ENCODE measurements at places on chromosomes 6 and 20. TPM values are rescaled to one million over a fixed set of nuclear protein-coding genes. Genes with fewer than 3 reads are reported as not detected.

The PABPC1L gene
- 57.9 TPM for total RNA-seq

The RIMS4 gene
- total RNA-seq: not detected

The DNAH8 gene
- total RNA-seq: 0.03 TPM

The ZNF334 gene
- 1.4 TPM for total RNA-seq

The SALL4 gene
- not detected for total RNA-seq

The LHFPL5 gene
- not detected for total RNA-seq

The TNNC2 gene
- not detected for total RNA-seq

The LTB gene
- total RNA-seq: 1,194 TPM

The SRXN1 gene
- total RNA-seq: 16.9 TPM

The ZBTB46 gene
- 0.53 TPM for total RNA-seq

The PROKR2 gene
- not detected for total RNA-seq

DNA sequence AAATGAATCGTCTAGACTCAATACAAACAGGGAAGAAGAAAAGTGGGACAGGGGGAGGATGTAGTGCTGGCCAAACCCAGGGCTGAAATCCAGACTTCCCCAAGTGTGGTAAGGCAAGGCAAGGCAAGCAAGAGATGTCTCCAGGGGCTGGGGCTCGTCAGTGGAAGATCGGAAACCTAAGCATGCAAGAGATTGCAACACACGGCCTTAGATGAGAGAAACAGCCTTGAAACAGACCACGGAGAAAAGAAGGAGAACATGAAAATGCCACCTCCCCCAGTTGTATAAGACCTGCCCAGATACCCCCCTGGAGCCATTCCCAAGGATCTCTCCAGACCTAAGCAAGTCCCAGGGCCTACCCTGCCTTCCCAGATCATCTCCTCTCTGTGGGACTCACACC lies 20.0 kb downstream of the VEGFA start:
- no peaks in the 10 kb centered on the region for H3K4me1 ChIP-seq
- DNase-seq: no peak
- no peak overlapping the region for H3K4me3 ChIP-seq
- no peak overlapping the region for H3K27ac ChIP-seq
- peaks cover 5% of the 10 kb centered on the region for H3K27me3 ChIP-seq

DNA sequence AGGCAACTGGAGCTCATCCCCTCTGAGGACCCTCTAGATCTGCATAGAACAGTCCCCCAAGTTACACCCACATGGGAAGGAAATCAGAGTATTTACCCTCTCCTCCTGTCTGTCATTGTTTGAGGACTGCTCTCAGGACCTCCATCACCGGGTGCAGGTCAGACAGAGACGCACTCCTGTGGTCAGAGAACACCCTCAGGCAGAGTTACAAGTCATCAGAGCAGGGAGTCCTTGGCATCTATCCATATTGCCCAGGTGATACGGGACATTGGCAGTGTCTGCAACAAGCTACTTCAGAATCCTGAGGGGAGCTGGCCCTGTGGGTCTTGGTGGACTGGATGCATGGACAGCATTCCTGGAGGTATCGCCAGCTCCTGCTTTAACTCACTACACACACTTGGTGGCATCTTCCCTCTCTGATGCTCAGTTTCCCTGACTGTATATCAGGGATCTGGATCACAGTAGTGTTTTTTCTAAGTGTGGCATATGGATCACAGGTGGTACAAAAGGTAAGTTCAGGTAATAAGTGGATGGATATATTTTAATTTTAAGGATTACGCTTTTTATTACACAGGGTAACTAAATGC lies 15.1 kb upstream of the ISM1 start:
- no peak for DNase-seq
- no peaks in the 10 kb centered on the region for H3K4me1 ChIP-seq
- no peak overlapping the region for H3K4me3 ChIP-seq
- H3K27me3 ChIP-seq: peaks cover 6% of the 10 kb centered on the region

DNA sequence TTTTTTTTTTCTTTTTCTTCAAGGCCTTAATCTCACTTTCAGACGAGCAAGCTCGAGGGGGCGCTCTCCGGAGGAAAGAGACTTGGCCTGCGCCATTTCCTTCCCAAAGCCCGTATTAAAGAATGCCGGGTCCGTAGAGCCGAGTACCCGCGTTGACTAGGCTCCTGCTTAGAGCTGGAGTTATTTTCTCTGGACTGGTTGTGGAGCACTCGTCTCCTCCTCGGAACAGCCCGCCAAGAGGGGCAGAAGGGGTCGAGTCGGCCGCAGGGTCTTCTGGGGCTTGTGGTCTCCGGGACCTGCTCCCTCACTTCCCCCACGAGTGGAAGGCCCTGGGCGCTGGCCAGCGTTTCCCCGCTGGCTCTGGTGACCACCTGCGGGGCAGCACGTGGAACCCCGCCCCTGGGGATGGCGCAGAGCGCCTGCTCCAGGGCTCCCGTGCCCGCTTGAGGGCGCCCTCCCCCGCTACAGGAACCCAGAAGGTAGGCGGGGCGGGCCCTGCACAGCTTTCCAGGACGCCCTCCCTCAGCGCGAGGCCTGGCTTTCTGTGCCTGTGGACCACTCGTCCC lies 2.7 kb upstream of the MEI4 start:
- H3K4me3 ChIP-seq: no peak overlapping the region
- no peak overlapping the region for H3K27ac ChIP-seq
- peaks cover 3% of the 10 kb centered on the region for H3K27me3 ChIP-seq

- H3K27me3 ChIP-seq: no peaks in the 10 kb centered on the region
- no peaks in the 10 kb centered on the region for H3K36me3 ChIP-seq
- no peak overlapping the region for H3K27ac ChIP-seq
- H3K4me1 ChIP-seq: peaks cover 9% of the 10 kb centered on the region
These were observed 202.8 kb downstream of the CD83 start for GRCh38 chr6:14320332-14320731.

DNA sequence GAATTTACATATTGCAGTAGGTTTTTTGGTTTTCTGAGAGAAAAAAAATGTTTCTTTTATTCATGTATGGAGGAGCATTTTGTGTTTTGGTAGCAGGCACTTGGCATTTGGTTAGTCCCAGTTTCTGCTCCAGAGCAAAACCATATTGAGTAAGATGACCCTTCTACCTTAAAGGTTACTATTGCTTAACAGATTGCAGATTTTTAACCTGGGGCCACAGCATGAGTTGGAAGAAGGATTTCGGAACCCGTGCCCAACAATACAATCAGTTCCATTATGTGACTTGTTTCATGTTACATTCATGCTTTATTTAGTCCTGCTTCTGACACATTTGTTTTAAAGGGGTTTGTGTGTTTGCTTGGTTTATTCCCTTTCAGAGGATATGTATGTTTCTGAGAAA lies 496.3 kb downstream of the TFAP2B start:
- no peaks in the 10 kb centered on the region for H3K4me1 ChIP-seq
- H3K4me3 ChIP-seq: no peak overlapping the region
- H3K27ac ChIP-seq: no peak overlapping the region
- no peaks in the 10 kb centered on the region for H3K36me3 ChIP-seq
- DNase-seq: no peak

DNA sequence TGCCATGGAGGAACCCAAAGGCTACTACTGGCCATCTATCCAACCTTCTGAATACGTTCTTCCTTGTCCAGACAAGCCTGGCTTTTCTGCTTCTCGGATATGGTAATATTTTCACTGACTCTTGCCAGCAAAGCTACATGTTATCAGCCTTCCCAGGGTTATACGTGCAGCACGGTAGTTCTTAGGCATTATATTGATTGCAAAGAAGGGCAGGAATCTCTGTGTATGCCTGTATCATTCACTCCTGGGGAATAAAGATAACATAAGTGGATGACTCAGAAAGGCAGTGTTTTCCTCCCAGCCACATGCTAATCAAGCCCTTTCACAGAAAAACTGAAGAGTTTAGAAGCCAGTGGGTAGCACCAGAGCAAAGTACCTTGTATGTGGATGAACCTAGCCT lies 98.7 kb downstream of the ADGRG6 start:
- H3K27ac ChIP-seq: no peak overlapping the region
- H3K4me3 ChIP-seq: no peak overlapping the region
- H3K36me3 ChIP-seq: peaks cover 3% of the 10 kb centered on the region
- peaks cover 7% of the 10 kb centered on the region for H3K4me1 ChIP-seq
- DNase-seq: no peak
- peaks cover 63% of the 10 kb centered on the region for H3K27me3 ChIP-seq

DNA sequence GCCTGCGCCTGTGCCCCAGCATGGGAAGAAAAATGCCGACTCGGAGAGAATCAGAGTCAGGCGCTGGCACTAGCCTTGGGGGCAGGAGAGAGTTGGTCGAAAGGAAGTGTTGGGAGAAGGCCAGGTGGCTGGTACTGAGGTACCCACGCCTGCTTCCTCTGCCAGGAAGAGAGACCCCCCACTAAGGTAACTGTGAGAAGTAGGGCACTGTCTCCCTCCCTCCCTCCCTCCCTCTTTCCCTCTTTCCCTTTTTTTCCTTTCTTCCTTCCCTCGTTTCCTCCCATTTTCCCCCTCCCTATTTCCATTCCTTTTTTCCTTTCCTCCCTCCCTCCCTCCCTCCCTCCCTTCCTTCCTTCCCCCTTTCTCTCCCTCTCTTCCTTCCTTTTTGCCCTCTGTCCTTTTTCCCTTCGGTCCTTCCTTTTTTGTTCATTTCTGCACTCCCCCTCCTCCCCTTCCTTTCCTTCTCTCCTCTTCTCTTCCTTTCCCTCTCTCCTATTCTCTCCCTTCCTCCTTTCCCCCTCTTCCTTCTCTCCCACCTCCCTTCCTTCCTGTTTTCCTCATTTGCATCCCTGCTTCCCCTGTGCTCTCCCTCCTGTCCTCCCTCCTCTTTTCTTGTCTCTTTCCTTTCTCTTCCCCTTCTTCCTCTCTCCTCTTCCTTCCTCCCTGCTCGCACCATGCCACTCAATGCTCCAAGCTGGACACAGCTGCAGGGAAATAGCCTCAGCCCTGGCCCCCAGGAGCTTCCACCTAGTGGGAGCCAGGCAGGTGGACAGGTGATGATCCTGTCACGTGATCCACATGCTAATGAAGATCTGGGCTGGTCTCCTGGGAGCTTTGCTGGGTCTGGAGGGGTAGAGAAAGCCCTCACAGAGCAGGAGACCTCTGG lies 148.0 kb downstream of the DHX35 start:
- peaks cover 25% of the 10 kb centered on the region for H3K27me3 ChIP-seq
- no peak overlapping the region for H3K4me3 ChIP-seq
- no peak overlapping the region for H3K27ac ChIP-seq

DNA sequence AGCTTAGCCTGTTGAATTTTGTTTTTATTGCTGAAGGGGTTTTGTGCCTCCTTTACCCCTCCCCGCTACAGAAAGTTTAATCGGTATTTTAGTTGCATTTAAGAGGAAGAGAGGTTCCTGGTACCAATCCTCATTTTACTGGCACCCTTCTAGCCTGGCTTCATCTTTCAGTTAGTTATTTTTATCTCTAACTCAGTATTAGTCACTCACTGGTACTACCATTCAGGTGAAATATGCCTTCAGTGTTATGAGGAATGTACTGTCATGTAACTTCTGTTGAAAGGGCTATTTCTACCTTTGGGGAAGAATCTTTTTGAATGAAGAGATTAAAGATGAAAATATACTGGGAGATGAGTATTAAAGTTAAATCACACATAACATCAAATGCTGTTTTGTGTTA lies 211.8 kb downstream of the CDKAL1 start:
- H3K4me3 ChIP-seq: no peak overlapping the region
- H3K4me1 ChIP-seq: no peaks in the 10 kb centered on the region
- H3K27me3 ChIP-seq: no peaks in the 10 kb centered on the region

GRCh38 chr20:43825051-43825402 lies 89.6 kb upstream of the TOX2 start:
- peaks cover 4% of the 10 kb centered on the region for H3K27me3 ChIP-seq
- H3K36me3 ChIP-seq: no peaks in the 10 kb centered on the region
- H3K4me3 ChIP-seq: no peak overlapping the region
- H3K4me1 ChIP-seq: peaks cover 22% of the 10 kb centered on the region
- no peak for DNase-seq

GRCh38 chr6:141977782-141978181 lies 154.9 kb upstream of the GJE1 start:
- H3K27ac ChIP-seq: no peak overlapping the region
- no peaks in the 10 kb centered on the region for H3K36me3 ChIP-seq
- H3K4me3 ChIP-seq: no peak overlapping the region
- DNase-seq: no peak
- H3K27me3 ChIP-seq: no peaks in the 10 kb centered on the region
- H3K4me1 ChIP-seq: no peaks in the 10 kb centered on the region

DNA sequence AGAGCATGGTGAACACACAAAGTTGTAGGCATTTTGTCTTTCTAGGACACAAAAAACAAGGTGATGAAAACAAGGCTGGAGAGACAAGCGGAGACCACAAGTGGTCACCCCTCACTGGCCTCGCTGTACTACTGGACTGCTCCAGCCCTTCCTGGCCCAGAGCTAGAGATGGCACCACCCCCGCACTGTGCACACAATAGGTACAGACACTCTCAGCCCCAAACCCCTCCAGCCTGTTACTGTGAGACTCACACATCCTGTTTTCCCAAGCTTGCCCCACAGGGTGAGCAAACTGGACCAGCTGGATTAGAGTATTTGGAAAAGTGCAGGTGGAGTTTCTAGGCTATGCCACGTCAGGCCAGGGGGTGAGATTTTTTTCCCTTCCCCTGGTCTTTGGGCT lies 8.4 kb upstream of the ZSWIM1 start:
- H3K4me1 ChIP-seq: no peaks in the 10 kb centered on the region
- no peak overlapping the region for H3K4me3 ChIP-seq
- no peaks in the 10 kb centered on the region for H3K27me3 ChIP-seq
- DNase-seq: no peak
- peaks cover 8% of the 10 kb centered on the region for H3K36me3 ChIP-seq
- H3K27ac ChIP-seq: no peak overlapping the region

- no peak overlapping the region for H3K4me3 ChIP-seq
- H3K36me3 ChIP-seq: peaks cover 3% of the 10 kb centered on the region
- no peak for DNase-seq
- no peaks in the 10 kb centered on the region for H3K4me1 ChIP-seq
These were observed 58.5 kb upstream of the BEND3 start for GRCh38 chr6:107173779-107174178.

DNA sequence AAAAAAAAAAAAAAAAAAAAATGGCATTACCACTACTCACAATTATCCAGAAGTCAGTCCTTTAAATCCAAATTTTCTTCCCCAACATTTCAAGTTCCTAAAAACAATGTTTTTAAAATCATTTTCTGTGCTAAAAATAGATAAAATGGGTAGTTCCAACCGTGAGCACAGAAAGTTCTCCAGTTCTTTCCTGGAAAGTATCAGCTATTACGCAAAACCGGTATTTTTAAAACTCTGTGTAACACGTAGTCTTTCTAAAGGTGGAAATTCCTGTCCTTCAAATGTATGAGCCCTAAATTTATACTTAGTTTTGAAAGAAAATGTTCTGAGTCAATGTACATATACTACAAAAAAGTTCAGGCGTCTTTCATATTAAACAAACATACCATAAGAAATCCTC lies 83.5 kb upstream of the SCAF8 start:
- H3K4me3 ChIP-seq: no peak overlapping the region
- H3K27ac ChIP-seq: no peak overlapping the region
- H3K36me3 ChIP-seq: no peaks in the 10 kb centered on the region
- no peaks in the 10 kb centered on the region for H3K4me1 ChIP-seq

Measured in activated CD4-positive, alpha-beta memory T cell treated with anti-CD3 and anti-CD28 coated beads, Interleukin-2, amount 10 ng/mL, durations not matched to agents 7 days and 5 days (primary cell).